Activated CD4-positive, alpha-beta T cell treated with anti-CD3 and anti-CD28 coated beads, Interleukin-2, amount 50 U/mL, for 4 hours (primary cell): ENCODE measurements at places on chromosomes 1 and 21.

- DNase-seq: no peak
Observed at GRCh38 chr1:152343006-152343405, 16.8 kb downstream of the FLG2 start.

- DNase-seq: no peak
Observed at GRCh38 chr1:196993916-196994315, 16.6 kb downstream of the CFHR5 start.

GRCh38 chr1:86849756-86850155 lies 64.2 kb downstream of the SELENOF start:
- no peak for DNase-seq

- DNase-seq: peak; percentile 44
Observed at GRCh38 chr1:151196292-151196800, 2.0 kb upstream of the PIP5K1A start.

DNA sequence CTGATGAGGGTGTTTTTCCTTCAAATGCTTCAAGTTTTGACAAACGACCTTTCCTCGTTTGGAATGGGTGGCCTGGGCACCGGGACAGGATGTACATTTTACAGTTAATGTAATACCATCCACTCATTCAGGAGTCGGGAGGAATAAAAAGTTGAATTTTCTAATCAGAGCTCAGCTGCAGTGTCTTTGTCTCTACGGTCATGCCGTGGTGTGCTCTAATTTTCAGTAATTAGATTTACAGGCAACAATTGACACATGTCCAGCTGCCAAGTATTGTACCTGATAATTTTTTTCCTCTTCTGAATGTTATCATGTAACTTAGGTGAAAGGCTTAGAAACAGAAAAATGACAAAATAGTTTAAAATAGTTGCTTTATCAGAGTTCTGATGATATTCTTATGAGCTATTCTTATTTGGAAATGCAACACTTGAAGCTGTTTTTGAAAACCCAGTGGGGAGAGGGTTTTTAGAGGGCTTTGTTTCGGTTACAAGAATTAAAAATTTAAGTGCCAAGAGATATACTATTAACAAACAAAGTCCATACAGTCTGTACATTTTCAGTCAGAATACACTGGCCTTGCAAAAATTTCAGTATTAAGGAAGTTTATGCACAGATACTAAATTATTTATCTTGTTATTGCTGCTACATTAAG lies 1.0 kb downstream of the CDKN2C start:
- no peak for DNase-seq

- no peak for DNase-seq
Observed at GRCh38 chr1:82598337-82598736, 797.6 kb downstream of the ADGRL2 start.

DNA sequence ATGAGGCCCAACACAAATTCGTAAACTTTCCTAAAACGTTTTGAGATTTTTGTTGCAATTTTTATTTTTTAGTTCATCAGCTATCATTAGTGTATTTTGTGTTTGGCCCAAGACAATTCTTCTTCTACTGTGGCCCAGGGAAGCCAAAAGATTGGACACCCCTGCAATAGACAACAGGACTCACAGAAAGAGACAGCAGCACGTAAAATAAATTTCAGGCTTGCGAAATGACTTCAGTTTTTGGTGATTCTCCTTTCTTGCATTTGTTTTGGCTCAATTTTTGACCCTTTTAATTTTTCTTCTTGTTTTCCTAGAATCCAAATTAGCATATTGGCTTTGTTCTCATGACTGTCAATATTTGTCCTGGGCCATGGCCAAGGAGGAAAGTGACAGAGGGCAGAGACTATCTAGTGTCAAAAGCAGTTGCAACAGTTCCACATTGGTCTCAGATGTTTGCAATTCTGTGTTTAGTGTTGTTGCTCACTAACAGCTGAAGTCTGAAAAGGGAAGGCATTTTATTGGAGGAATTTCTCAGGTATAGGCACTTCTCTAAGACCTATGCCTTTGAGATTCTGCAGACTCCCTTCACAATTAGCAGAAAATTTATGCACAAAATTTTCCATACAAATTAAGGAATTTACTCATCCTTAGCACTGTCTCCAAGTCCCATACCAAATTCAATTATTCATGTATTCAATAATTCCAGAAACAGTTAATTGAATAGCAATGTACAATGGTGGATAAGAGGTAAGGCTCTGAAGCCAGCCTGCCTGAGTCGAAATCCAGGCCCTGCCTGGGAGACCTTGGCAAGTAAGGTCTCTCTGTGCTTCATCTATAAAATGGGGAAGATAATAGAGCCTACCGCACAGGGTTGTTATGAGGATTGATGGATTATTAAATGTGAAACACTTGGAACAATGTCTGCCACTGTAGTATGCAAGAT lies 160.9 kb upstream of the IVNS1ABP start:
- DNase-seq: no peak

- DNase-seq: no peak
Observed at GRCh38 chr1:22502202-22502601, 50.6 kb downstream of the ZBTB40 start.

DNA sequence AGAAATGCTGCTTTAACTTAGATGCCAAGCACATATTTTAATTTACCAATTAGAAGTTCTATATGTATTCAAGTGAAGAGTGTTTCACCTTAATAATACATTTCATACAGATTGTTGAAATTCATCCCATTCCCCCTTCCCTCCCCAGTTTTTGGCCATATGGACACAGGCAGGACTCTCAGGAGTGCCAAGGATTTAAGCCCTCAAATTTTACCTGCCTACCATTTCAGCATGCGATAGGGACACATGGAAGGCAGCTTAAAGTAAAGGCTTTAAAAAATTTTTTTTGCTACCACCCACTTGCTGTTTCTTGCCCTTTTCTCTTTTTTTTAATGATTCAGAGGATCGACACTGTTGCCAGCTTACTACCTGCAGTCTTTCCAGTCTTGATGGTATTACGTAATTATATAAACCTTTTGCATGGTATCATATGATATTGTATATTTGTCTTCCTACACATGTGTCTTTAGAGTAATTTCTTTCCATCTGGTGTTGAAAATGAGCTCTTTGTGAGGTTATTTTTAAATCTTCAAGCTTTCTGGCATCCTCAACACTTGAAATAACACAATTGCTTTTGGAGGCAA lies 7.0 kb downstream of the EPB41 start:
- no peak for DNase-seq

DNA sequence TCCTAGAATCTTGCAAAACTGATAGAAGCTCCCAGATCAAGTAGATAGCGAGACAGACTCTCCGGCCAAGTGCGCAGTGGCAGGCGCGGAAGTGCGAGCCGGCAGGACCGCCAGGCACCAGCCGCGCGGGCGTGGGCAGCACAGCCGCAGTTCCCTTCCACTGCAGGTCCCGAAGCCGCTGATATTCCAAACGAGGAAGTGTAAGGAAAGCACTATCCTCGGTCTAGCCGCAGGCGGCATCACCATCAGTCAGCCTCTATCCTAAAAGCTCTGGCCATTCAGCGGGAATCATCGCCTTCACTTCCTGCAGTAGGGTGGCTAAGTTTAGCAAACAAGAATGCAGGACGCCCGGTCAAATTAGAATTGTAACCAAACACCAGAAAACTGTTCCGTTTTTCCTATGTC lies 710 bp downstream of the GLRX2 start:
- no peak for DNase-seq

GRCh38 chr1:2982615-2983318 lies 38.5 kb upstream of the ACTRT2 start:
- DNase-seq: no peak

GRCh38 chr1:234542211-234542850 lies 63.4 kb upstream of the TARBP1 start:
- DNase-seq: no peak

DNA sequence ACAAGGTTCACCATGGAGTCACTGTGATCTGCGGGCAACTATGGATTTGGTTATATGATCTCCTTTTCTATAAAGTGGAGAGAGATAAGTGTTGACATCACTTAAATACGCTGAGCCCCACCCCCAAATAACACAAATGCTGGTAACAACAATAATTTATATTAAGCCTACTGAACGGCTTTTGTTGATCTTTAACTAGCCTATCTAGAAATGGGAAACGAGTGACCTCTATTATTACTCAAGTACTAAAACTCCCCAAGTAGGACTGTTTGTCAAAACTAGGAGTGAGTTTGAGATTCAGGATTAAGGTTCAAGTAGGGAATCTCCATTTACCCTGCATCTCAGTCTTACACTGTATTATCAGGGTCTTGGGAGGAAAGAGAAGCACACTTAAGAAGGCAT lies 52.2 kb downstream of the MAP3K7CL start:
- DNase-seq: no peak

GRCh38 chr1:7401814-7402547 lies 369.1 kb upstream of the VAMP3 start:
- no peak for DNase-seq

DNA sequence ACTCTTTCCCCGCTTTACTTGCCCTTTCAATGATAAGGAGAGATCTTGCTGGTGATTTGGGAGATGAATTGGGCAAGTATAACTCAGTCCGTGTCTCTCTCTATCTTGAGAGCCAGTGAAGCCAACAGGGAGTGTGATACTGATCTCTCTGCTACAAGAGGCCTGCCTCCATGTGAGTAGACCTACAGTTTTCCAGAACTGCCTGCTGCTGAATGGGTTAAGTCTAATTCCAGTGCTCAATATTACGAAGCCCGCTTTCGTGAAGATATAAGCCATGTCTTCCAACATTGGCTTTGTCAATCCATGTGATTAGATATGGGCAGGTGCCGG lies 92.6 kb downstream of the ADCY10 start:
- no peak for DNase-seq

- DNase-seq: no peak
Observed at GRCh38 chr1:9653491-9654050, 2.0 kb downstream of the PIK3CD start.

- DNase-seq: no peak
Observed at GRCh38 chr1:24301785-24302175, 17.4 kb upstream of the GRHL3 start.

DNA sequence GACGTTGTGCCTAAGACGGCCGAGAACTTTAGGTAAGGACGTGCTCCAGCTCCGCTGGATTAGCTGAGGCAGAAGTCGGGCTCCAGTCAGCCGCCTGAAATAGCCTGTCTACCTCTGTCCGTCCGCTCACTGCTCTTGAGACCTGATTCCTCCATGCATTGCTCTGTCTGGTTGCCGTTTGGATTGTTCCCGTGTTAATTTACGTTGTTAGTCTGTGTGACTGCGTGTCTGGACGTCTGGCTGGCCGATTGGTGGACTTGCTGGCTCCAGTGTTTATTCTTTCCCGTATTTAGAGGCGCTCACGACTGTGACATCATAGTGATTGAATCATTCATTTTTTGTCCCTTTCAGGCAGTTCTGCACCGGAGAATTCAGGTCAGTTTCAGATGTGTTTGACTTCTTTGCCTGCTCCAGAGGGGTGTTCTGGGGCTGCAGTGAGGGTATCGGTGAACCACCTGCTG lies 684 bp downstream of the PPIH start:
- DNase-seq: no peak

DNA sequence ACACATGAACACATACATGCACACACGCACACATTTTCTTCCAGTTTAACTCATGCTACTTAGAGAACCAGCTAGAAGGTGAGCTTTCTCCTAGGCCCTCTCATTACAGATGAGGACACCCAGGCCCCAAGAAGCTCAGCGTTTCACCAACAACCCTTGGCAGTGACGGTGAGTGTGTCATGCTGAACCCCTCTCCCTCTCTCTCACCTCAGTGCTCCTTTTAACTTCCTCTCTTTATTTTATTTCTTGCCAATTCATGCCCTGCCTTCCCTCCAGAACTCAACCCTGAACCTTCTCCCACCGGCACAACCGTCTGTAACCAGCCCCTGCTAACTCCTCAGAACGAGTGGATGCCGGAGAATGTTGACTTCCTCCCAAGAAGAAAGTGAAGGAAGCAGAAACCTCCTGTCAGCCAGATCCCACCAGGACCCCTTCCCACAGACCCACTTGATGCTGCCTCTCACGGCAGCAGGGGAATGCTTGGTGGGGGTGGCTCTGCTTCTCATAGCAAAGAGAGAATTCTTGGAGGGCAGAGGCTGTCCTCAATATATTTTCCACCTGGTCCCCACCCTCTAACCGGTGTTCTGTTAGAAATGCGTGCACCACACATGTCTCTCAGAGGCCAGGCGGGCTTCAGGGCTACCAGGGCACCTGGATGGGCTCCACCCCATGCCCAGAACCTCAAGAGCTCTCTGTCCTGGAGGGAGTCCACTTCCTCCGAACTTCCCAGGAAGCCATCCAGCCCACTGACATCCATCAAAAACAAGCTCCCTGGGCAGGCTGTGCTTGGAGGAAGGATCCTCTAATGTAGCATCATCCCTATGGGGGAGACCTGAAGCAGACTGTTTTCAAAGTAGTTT lies 134.0 kb downstream of the TOMM20 start:
- no peak for DNase-seq

DNA sequence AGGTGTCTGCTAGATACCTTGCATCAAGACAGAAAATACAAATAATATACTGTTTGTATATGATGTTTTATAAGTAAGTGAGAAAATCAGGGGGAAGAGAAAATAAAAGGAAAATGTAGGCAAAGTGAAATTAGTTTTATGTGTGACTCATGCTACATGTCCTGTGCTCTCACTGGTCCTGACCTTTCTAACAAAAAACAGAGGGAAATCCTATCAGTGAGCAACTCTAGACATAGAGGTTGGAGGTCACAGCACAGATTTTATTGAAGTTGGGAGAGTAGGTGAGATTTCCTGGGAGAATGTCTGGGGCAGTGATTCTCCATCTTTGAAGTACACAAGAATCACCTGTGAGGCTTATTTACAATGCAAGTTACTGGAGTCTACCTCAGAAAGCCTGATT lies 9.5 kb downstream of the SCCPDH start:
- DNase-seq: no peak

- no peak for DNase-seq
Observed at GRCh38 chr1:222974496-222974895, 159.7 kb downstream of the DISP1 start.

DNA sequence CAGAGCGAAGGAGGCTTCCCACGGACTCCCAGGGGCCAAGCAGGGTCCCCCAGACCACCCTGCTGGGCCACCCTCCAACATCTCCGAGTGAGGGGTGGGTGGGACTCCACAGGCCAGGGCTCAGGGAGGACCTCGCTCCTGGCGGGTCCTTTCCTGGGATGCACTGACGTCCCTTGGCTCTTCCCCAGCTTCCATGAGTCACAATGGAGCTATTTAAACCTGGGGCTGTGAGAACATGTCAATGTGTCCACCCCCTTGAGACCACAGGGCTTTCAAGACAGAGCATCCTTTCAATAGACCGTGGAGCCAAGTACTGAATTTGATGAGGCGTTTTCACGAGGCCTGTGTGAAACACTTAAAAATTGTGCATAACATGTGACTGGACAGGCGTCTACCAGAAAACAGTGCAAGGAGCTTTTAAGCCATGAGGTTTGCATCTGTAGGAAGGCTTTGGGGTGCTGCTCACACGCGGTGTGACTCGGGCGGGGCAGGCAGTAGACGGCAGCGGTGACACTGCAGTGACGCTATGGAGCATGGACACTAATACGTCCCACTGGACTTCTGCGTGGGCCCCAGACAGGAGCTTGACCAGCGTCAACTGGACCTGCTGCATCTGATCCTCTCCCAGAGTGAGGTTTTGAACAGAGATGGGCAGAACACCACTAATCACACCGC lies 24.1 kb upstream of the NPHP4 start:
- DNase-seq: no peak

- DNase-seq: no peak
Observed at GRCh38 chr1:226481133-226481532, 67.4 kb upstream of the STUM start.
